Cerebellum (tissue), 4 donors: ENCODE measurements at places on chromosomes 3 and 15. TPM values are rescaled to one million over a fixed set of nuclear protein-coding genes. Genes with fewer than 3 reads are reported as not detected.

DNA sequence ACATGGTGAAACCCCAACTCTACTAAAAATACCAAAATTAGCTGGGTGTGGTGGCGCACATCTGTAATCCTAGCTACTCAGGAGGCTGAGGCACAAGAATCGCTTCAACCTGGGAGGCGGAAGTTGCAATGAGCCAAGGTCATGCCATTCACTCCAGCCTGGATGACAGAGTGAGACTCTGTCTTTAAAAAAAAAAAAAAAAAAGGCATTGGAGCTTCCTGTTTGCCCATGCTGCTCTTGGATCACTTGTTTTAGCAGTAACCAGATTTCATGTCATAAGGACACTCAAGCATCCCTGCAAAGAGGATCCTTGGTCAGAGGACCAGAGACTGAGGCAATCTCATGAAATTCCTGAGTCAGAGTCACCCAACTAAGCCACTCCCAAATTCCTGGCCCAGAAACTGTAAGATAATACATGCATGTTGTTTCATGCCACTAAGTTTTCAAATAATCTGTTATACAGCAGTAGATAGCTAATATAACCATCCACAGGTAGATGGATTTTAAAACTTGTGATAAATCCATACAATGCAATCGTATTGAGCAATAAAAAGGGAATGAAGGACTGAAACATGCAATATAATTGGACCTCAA lies 82.0 kb upstream of the XXYLT1 start:
- no peak for DNase-seq

DNA sequence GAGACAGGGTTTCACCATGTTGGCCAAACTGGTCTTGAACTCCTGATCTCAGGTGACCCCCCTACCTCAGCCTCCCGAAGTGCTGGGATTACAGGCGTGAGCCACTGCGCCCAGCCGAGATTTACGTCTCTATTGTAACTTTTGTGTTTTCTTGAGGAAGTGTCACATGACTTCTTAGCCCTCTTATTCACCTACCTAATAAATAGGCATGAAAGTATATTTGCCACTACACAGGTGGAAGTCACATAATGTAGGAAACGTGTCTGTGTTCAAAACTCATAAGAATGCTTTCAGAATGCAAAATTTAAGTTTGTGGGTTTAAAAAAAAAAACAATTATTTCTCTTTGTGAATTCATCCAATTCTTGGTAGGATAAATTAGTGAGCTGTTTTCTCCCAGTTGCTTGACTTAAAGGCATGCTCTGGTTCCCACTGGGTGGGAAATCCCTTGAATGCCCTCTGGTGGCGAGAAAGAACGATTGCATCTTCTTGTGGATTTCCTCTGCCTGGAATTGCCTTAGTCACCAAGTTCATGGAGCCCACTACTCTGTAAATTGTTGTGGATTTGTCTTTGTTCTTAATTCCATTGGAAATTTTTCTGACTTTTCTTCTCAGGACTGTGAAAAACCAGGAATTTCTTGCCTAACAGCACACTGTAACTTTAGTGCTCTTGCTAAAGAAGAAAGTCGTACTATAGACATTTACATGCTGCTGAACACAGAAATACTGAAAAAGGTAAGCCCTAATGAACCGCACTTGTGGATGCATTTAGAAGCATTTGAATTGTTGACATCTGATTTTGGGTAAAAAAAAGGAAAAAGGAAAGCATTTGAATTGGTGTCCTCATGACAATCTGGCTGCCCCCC lies 82.2 kb upstream of the CTDSPL start:
- DNase-seq = peak; percentile 74

DNA sequence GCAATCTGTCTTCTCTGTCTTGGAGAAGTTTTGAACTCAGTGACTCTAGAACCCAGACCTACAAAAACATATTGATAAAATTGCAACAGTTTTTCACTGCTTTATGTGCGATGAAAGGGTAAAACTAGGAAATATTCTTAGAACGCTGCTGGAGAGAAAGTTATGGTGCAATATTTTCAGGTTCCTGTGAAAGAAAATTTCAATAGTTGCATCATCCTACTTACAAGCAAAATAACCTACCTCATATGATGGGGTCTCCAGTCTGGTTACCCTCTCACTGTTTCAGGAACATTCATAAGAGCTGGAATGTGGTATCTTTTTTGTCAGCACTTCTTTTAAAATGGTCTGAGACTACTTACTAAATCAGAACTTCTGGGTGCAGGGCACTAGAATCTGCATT lies 27.1 kb downstream of the GATM start:
- no peak for DNase-seq

DNA sequence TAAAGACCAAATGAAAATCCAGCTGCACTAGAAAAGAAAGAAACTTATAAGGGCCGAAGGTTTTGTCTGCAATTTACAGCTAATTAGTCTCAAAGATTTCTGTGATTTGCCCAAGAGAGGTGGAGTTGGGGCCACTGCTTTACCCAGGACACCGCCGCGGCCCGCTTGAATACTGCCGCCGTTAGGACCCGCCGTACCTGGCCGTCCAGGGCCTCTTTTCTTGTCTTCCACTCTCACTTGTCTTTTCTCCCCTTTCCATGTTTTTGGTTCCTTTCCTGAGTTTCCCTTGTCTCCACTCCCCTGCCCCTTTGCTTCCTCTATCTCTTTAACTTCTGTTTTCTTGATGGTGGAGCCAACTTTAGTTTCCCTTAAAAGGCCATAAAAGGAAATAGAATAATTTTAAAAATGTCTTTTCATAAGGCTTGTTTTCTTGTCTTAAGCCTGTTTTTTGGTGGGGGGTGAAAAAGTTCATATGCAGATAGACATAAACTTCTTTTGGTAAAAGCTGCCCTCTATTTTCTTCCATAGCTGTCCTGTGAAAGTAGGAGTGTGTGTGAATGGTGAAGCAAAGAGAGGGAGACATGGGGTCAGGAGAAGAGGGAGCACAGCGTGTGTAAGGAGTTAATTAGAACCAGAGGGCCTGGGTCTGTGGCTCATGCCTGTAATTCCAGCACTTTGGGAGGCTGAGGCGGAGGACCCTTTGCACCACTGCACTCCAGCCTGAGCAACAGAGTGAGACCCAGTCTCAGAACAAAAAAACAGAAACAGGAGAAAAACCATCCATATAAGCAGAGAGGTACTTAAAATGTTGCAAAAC lies 16.0 kb upstream of the CCNL1 start:
- DNase-seq = peak; percentile 16

- no peak for DNase-seq
These were observed 93.2 kb downstream of the GHSR start for GRCh38 chr3:172354931-172355499.

The RMDN3 gene
- 15.4 TPM for total RNA-seq
